Lower lobe of right lung (tissue), 2 donors: ENCODE measurements at places on chromosomes 5 and 9. TPM values are rescaled to one million over a fixed set of nuclear protein-coding genes. Genes with fewer than 3 reads are reported as not detected.

GRCh38 chr5:2149195-2149539, 266.4 kb upstream of the IRX4 start:
- H3K4me3 ChIP-seq: no peak overlapping the region
- DNase-seq: no peak
- no peak overlapping the region for H3K27ac ChIP-seq
- H3K27me3 ChIP-seq: peaks cover 4% of the 10 kb centered on the region
- no peaks in the 10 kb centered on the region for H3K4me1 ChIP-seq

- H3K4me3 ChIP-seq: no peak overlapping the region
- H3K27me3 ChIP-seq: no peaks in the 10 kb centered on the region
- peak; percentile 53 for DNase-seq
- H3K4me1 ChIP-seq: no peaks in the 10 kb centered on the region
- no peaks in the 10 kb centered on the region for H3K36me3 ChIP-seq
These were observed 157.1 kb downstream of the ARRDC3 start for GRCh38 chr5:91225848-91226686.

DNA sequence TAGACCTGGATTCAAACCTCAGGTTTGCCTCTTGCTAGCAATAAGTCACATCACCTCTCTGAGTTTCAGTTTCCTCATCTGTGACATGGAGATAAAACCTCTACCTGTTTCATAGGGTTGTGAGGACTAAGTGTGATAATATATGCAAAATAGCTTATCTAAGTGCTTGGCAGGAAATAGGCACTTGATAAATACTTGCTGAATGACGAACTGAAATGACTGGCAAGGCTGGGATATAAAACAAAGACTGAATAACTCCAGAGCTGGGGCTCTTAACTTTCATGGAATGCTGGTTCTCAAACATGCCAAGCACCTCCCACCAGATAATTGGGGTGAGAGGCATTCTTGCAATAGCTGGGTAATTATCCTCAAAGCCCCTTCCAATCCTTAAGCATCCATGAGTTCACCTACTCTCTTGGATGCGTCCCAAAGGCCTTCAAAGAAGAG, 87.6 kb downstream of the ADRB2 start:
- DNase-seq: no peak
- H3K27ac ChIP-seq: peak overlapping the region; percentile 75
- peaks cover 70% of the 10 kb centered on the region for H3K4me1 ChIP-seq
- H3K36me3 ChIP-seq: no peaks in the 10 kb centered on the region

DNA sequence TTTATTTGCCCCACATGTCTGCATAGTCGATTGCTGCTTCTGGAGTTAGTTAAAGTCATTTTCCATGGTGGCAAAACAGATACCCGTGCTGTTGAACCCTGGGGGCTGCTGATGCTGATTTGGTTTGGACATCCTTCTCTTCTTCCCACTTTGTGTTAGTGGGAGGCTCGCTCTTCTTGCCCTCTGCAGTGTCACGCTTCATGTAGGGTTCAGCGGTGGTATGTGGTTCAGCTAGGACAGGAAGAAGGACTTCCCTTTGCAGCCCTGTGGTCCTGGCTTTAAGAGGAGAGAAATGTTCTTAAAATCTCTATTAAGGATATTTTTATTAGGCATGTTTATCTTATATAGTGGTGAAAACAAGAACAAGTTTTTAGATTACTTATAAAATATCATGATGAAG, 36.2 kb downstream of the SLC36A1 start:
- H3K4me1 ChIP-seq: no peaks in the 10 kb centered on the region
- H3K36me3 ChIP-seq: peaks cover 41% of the 10 kb centered on the region
- no peak overlapping the region for H3K4me3 ChIP-seq
- DNase-seq: no peak
- H3K27ac ChIP-seq: no peak overlapping the region

Gene PLPPR1
- total RNA-seq: 5.4 TPM

- H3K36me3 ChIP-seq: no peaks in the 10 kb centered on the region
- no peak overlapping the region for H3K4me3 ChIP-seq
- DNase-seq: no peak
- no peak overlapping the region for H3K27ac ChIP-seq
- H3K27me3 ChIP-seq: no peaks in the 10 kb centered on the region
These were observed 25.9 kb downstream of the MAT2B start for GRCh38 chr5:163531272-163531671.

Gene CTSL
- 208 TPM for total RNA-seq

Gene PTGR1
- 42.7 TPM for total RNA-seq

- no peaks in the 10 kb centered on the region for H3K27me3 ChIP-seq
- no peaks in the 10 kb centered on the region for H3K4me1 ChIP-seq
- H3K27ac ChIP-seq: no peak overlapping the region
- no peaks in the 10 kb centered on the region for H3K36me3 ChIP-seq
- no peak overlapping the region for H3K4me3 ChIP-seq
- no peak for DNase-seq
These were observed 142.0 kb downstream of the FAM114A2 start for GRCh38 chr5:153896701-153897100.

Gene TAF11L2
- total RNA-seq: not detected

DNA sequence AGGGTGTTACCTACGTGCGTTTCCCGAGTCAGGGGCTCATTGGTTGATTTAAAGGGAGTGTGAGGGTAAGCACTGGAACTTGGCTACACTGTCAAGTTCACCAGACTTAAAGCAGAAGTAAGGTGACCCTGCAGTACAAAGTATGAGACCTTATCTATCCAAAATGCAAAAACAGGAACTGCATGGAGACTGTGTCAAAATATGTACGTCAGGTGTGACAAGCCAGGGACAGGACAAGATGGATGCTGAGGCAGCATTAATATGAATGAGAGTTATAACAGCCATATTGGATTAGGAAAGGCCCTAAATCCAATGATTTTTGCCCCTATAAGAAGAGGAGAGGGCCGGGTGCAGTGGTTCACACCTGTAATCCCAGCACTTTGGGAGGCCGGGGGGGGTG, 15.4 kb upstream of the SUSD3 start:
- H3K27me3 ChIP-seq: no peaks in the 10 kb centered on the region
- DNase-seq: no peak
- no peaks in the 10 kb centered on the region for H3K4me1 ChIP-seq
- no peak overlapping the region for H3K4me3 ChIP-seq

Gene SHC3
- total RNA-seq: 13.2 TPM

Gene FOXD4L5
- total RNA-seq: 0.38 TPM

DNA sequence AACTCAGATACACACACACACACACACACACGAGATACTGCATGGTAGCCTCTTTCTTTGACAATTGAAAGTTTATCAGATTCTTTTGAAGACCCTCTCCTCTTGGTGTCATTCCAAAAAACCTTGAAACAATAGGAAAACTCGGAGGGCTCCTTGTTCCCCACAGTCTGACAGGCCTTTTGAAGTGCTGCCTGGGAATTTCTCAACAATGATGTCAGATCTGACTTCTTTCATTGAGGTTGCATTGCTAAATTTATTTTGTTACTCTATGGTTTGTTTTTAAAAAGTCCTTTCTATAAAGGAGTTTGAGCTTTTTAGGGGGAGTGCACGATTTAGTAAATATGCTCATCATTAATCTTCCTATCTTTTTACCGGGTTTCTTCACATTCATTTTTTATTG, 583.9 kb downstream of the SEMA5A start:
- H3K4me3 ChIP-seq: no peak overlapping the region
- no peaks in the 10 kb centered on the region for H3K4me1 ChIP-seq
- H3K36me3 ChIP-seq: no peaks in the 10 kb centered on the region
- no peak for DNase-seq
- H3K27me3 ChIP-seq: no peaks in the 10 kb centered on the region
- H3K27ac ChIP-seq: no peak overlapping the region

DNA sequence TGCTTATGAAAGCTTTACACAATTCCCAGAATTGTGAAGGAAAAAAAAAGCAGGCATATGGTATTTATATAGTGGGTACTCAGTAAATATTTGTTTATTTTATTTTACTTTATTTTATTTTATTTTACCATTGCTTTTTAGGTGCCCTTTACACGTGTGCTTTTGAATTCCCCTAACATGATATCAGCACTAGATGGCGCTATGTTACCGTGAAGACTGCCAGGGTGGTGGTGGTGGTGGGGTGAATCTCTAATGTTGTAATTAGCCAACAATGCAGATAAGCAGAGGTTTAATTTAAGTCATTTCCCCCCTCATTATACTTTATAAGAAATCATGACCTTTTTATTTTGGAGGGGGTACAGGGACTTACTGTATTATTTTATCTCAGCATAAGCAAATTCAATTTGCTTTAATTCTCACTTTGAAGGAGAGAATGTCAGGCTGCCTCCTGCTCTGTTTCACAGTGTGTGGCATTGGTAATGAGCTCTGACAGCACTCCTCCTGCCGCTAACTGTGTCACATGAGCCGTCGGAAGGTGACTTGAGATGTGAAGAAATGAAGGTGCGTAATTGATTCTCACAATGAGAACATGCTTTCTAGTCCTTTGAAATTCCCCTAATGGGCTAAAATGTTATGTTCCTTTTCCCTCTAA, 165.6 kb downstream of the YTHDC2 start:
- H3K36me3 ChIP-seq: no peaks in the 10 kb centered on the region
- H3K27me3 ChIP-seq: no peaks in the 10 kb centered on the region
- H3K4me1 ChIP-seq: no peaks in the 10 kb centered on the region
- no peak for DNase-seq
